ENCODE measurements at places on chromosomes 13 and 19.

- peak; percentile 41 for DNase-seq
These were observed at the start of gene B3GNT3 for GRCh38 chr19:17794731-17795494. B3GNT3 (plus strand) TSS chr19:17795138; CDS start chr19:17807808, 12,670 bp downstream.

DNA sequence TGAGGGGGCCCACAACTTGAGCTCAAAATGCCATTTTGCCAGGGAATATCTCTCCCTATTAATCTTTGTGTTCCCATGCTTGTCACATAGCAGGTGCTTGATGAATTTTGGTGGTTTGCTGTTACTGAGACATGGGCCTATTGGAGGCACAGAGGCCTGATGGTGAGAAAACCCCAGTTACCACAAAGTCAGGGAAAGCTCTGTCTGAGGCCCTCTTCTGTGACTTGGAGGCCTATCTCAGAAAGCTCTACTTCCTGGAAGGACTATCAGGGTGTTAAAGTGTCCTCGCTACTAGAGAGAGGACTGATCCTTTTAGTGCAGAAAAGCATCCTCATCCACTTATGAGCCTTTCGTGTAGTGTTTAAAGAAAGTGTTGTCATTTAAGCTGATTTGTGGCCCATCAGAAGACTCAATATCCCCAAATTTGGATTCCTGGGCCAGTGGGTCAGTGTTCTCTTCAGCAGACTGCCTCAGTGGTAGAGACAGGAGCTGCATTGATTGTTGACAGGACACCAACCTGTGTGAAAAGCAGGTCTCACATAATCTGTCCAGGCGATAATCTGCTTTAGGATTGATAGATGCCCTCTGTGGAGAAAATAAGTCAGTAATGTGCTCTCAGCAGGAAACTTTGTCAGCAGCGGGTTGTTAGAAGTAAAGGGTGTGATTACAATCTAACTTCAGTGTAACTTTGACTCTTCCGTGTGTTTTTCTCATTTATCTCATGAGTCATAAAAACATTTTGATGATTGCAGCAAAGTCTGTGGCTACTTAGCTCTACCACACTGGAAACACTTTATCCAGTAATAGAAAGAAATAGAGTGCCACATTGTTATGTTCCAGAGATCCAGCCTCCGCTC is 121.0 kb downstream of the AKAP11 start:
- no peak for DNase-seq

GRCh38 chr13:98368019-98368418 is 190.9 kb upstream of the RNF113B start:
- DNase-seq = no peak

DNA sequence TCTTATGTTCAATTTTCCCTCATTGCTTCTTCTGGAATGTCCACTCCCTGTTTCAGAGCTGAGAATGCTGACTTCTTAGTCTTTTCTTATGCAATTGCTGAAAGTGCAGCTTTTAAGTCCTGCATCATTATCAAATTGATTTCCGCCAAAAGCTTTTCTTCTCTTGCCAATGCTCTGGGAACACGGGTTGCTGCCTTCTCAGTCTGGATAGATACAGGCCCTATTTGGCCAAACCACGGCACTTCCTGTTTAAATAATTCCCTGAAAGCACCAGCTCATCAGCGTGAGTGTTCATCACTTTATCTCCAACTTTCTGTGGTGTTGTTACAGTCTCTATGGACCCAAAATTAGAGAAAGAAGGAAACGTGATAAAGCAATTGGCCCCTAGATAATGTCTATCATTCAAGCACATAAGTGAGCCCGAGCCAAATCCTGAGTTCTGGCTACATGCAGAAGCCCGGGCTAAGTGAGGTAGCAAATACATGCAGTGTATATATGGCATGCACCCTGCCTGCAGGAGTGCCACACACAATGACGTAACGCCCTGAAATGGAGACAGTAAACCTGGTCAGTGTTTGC is 85.7 kb downstream of the CYSLTR2 start:
- DNase-seq = no peak

DNA sequence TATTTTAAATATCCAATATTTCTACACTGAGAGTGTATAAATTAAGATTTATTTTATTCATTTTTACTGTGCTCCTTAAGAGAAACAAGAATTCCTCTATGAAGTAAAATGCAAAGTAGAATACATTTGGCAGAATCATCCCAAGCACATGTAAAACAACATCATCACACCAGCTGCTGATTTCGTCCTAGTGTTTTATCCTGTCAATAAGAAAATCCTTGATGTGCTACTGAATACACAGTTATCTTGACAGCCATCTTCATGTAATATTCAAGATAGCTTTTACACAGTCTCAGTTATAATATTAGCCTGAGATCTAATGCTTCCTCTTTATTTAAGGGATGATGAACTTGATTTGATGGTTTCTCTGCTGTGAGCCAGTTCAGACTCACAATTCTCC is 282.4 kb downstream of the MZT1 start:
- DNase-seq = no peak

- DNase-seq = no peak
These were observed 19.3 kb upstream of the RAB20 start for GRCh38 chr13:110580800-110581199.

DNA sequence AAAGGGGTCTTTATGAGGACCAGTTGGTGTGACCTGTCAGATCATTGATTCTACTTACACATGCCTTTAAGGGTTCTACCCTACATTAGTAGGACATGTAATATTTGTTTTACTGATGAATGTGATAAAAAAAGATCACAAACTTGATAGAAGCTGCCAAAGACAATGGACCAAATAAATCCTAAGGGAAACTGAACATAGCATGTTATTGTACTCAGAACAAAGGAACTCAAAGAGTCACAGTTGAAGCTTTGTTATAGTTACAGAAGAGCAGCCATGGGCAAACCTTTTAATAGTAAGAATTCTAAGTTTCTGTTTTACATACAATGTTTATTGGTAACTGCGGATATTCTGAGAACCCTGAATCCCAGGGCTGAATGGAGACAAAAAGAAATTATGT is 780.1 kb downstream of the SLITRK6 start:
- DNase-seq = no peak

- DNase-seq = no peak
These were observed 6.8 kb upstream of the MRPS31 start for GRCh38 chr13:40777809-40778175.

DNA sequence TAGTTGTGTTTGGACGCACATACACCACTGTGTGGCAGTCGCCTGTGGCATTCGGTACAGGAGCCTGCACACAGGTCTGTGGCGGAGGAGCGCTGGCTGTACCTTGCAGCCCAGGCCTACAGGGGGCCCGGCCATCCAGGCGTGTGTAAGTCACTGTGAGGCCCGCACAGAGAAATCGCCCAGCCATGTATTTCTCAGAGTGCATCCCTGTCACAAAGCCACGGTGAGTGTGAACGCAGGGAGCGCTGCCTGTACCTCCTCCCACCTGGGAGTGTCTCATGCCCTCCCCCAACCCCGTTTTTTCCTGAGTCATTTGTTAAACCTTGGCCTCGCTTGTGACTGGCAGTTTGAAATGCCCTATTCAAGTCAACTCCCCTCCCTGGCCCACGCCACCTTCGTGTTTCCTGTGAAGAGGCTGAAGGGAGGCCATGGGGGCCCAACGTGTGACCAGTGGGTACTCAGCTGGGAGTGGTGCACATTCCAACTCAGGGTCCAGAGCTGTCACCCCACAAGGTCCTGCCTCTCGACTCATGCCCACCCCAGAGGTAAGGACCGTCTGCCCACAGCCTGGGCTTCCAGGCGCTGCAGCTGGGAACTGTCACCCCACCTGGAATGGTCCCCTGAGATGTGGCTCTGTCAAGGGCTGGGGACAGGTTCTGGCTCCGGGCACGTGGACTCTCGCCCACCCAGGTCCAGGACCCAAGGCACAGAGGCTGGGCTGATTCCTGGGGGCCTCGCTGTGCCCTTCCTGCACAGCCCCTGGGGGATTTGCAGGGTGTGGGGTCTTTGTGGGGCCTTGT is 11.6 kb upstream of the RASA3 start:
- no peak for DNase-seq

DNA sequence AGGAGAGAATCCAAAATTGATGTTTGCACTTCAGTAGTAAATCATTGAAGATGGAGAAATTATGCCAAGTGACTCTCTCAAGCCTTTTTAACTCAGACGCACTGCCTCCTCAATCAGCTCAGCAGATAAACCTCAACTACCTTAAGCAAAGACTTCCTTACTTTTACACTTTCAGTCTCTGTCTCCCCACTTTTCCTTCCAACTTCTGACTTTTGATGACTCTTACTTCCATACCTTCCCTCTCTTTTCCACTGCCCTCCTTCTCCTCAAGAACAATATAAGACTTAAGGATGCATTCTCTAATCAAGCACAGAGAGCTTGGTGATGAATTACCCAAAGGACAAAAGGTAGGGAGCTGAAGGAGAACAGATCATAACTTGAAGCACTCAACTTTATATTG is 4.8 kb upstream of the DACH1 start:
- no peak for DNase-seq

GRCh38 chr13:22836475-22836874 is 344.3 kb upstream of the SGCG start:
- DNase-seq = no peak

DNA sequence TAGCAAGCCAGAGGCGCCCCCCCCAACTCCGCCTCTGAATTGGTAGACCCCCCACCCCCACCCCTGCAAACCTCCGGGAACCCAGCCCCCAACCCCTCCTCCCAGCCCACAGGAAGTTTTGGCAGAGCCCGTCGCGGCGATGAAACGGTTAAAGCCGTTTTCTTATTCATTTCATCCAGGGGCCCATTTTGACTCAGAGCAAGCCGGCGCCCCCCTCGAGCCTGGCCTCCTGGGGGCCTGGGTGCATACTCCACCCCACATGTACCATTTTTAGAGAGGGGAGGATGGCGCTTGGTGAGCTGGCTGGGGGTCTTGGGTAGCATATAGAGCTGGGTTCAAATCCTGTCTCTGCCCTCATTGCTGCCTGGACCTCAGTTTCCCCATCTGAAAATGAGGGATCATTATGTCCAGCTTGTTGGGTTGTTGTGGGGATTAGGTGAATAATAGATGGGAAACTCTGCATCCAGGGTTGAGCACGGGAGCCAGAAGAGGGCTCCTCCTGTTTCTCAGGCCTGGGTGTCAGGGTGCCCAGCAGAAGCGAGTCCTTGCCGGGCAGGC is 7.9 kb upstream of the JUNB start:
- no peak for DNase-seq

DNA sequence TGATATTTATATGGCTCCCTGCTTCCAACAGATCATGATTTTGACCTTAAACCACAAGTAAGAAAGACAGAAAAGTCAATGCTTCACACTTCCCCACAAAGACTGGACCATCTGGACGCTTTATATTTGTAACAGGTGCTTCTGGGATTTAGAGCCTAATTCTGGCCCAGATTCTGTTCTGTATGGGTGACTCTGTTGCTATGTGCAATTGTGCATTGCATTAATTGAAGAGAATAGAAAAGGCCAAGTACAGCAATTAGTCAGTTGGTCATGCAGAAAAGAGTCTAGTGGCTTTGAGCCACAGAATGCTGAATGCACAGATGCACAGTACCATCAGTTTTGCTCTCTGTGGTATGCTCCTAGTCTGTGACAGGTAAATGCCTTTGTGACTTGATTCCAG is 657.4 kb upstream of the ATXN8OS start:
- DNase-seq = no peak

- DNase-seq = no peak
These were observed 32.2 kb downstream of the CNMD start for GRCh38 chr13:52707375-52707774.

- no peak for DNase-seq
These were observed 11.8 kb downstream of the HTR2A start for GRCh38 chr13:46885018-46885417.

GRCh38 chr13:113113846-113114271 is 8.3 kb downstream of the F7 start:
- no peak for DNase-seq

DNA sequence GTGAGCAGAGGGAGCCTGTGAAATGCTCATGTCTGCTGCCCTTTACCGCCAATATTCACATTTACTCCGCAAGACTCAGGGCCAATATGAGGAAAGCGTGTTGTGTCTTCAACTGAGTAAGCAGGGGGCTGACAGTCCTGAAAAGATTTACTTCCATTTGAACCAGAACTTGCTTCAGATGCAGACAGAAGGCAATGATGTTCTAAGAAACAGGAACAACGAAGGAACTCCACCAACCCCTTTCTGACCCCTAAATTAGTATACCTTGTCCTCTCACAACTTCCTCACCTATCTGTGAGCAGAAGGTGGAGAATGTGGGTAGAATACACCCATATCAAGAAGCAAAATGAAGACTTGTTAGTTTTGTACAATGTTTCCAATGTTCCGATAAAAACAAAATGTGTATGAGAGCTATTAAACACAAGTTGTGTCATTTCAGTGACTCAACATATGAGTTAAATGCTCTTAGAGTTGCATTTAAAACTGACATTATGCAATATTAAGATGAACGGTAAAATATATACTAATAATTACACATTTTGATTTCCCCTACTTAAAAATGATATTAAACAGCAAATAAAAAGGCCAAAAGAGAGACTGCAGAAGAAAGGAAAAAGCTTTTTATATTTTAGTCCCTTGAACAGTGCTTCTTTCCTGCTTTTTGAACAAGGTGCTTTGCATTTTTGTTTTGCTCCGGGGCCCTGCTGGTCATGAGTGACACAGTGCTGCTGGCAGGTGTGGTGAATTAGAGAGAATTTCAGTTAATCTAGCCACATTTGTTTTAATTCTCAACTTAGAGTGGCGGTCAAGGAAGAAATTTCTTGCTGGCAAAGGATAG is 16.0 kb downstream of the TMEM272 start:
- no peak for DNase-seq

DNA sequence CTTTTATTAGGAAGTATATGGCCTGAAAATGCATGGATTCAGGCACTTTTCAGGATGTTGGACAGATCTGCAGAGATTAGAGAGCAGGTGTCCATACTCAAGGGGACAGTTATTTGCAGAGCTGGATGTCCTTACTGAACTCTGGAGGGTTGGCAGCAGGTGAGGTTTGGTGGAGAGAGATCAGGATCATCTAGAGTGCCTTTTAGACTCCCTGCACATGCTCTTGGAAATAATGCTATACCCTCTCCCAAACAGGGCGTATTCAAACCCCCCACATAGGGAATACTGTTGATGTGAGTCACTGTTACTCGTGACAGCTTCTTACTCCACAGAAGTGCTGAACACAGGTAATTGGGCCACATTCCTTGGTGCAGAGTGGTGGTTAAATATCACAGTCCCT is 725.7 kb upstream of the SGCG start:
- no peak for DNase-seq

GRCh38 chr19:48239120-48239519 is 16.6 kb downstream of the CARD8 start:
- no peak for DNase-seq

DNA sequence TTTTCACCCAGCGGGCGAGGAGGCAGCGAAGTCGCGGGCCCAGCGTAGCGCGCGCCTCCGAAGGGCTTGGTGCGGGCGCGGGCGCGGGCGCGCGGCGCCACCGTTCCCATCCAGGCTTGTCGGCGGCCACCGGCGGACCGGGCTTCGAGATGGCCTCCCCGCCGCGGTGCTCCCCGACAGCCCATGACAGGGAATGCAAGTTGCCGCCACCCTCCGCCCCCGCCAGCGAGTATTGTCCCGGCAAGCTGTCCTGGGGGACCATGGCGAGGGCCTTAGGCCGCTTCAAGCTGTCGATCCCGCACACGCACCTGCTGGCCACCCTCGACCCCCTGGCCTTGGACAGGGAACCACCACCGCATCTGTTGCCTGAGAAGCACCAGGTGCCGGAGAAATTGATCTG is at the start of gene WDR88:
Gene WDR88, plus strand, starts transcription at position 94 of the 400 bp plus-strand sequence. Its CDS starts 56 bp downstream, at position 150.
- no peak for DNase-seq

Measured in effector memory CD4-positive, alpha-beta T cell (primary cell).